NK-92 treated with Interleukin-12 subunit alpha and Interleukin-12 subunit beta, amount 100 ng/mL, for 24 hours (cell line): ENCODE measurements at places on chromosomes 5 and 9.

GRCh38 chr5:172334196-172334595, 50.6 kb upstream of the UBTD2 start:
- DNase-seq, result no peak

DNA sequence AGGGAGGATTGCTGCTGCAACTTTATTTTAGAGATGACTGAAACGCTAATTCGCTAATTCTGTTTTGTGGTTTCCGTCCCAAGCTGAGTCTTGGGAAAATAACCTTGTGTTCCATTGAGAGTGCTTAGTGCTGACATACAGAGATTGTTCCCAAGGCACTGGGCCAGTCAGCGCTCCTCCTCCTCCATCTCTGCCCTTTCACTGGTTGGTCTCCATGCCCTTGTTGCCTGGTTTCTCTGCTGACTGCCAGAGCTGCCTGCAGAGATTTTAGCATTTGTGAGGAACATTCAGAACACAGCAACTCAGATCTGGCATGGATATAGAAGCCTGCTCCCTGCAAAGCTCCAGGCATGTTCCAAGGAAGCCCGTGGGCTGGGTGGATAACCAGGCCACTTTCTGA, 126.0 kb upstream of the IRX2 start:
- no peak for DNase-seq

DNA sequence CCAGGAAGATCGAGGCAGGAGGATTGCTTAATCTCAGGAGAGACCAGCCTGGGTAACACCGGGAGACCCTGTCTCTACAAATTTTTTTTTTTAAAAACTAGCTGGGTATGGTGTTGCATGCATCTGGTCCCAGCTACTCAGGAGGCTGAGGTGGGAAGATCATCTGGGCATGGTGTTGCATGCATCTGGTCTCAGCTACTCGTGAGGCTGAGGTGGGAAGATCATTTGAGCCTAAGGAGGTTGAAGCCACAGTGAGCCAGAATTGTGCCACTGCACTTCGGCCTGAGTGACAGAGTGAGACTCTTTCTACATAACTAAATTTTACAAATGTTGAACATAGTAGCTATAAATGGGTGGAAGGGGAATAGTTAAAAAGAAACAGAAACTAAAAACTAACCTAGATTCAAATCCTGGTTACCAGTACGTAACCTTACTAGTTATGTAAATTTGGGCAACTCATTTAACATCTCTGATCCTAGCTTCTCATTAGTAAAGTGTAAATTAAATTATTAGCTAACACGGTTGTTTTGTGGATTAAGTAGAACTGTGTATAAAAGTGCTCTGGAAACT, 41.7 kb downstream of the TMEM161B start:
- DNase-seq, result no peak

- DNase-seq, result no peak
Measured at GRCh38 chr9:91084896-91085516, 276.7 kb downstream of the AUH start.

DNA sequence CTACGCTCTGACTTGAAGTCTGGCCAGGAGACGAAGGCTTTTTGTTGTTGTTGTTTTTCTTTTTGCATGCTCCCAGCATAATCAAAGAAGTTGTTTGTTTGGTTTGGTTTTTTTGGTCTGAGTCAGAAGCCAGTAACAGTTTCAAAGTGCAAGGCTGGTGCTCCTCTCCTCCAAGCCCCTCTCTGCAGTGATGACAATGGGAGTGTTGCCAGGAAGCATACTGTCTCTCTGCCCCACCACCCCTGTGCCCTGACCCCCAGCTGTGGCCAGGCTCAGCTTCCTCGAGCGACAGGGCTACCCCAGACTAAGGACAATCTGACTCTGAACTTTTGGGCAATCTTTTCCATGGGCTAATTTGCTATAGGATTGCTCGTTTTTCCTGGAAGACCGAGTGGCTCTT, 173.8 kb upstream of the PITX1 start:
- DNase-seq, result no peak

DNA sequence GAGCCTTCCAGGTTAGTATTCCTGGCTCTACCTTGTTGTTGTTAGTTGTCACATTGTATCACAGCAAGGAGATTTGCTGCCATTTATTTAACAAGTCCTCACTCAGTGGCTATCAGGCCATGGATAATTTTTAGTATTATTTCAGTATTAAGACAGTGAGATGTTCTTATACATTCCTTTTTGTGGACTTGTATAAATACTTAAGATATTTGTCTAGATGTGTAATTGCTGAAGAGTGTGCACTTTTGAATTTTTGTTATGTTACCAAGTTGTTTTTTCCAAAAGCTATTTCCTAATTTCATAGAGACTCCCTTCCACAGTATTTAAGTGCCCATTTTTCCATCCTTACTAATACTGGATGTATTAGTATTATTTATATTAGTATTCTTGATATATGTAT, 22.0 kb downstream of the SLC36A1 start:
- no peak for DNase-seq

DNA sequence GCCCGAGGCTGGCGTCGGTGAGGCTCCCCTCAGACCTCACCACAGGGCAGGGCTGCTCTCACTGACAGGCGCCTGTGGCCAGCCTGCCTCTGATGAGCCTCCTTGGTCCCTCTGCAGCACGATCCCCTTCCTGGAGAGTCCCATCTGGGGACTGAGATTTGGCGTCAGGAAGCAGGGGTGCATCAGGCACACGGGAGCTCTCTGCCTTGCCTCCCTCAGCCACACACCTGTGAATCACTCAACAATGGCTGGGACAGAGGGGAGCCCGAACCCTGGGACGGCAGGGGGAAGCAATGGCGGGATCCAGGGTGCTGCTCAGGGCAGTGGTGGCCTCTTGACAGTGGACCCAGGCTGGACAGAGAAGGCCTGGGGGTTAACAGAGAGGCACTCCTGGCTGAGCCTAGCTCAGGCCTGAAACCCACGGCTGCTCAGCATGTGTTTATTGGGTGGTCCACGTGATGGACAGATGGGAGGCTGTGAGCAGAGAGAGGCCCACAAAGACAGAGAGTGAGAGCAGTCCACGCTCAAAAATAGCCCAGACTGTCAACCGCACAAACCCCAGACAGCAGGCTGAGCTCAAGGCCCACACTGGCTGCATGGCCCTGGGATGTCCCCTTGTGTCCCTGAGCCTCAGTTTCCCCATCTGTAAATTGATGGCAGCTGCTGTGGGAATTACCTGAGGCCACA, 11.9 kb downstream of the RASGEF1C start:
- DNase-seq, result no peak

GRCh38 chr9:129241725-129242124, 63.7 kb upstream of the IER5L start:
- no peak for DNase-seq

GRCh38 chr5:159673538-159673937, 242.7 kb upstream of the ADRA1B start:
- DNase-seq, result no peak

- DNase-seq, result peak; percentile 25
Measured at GRCh38 chr5:142548739-142549275, 137.1 kb downstream of the FGF1 start.

- DNase-seq, result no peak
Measured at GRCh38 chr5:52999344-52999949, 10.3 kb downstream of the ITGA2 start.

- DNase-seq, result no peak
Measured at GRCh38 chr5:127634007-127634406, 14.9 kb upstream of the CTXN3 start.
